NK-92 treated with Interleukin-12 subunit alpha and Interleukin-12 subunit beta, amount 100 ng/mL, for 24 hours (cell line): ENCODE measurements at places on chromosomes 4 and X.

GRCh38 chrX:44303119-44303518 is 40.4 kb downstream of the EFHC2 start:
- DNase-seq: no peak

- no peak for DNase-seq
Observed at GRCh38 chr4:153497988-153498967, 32.1 kb downstream of the TMEM131L start.

- no peak for DNase-seq
Observed at GRCh38 chr4:184477201-184477999, 3.0 kb upstream of the IRF2 start.

GRCh38 chrX:123570011-123570590 is 162.8 kb downstream of the THOC2 start:
- no peak for DNase-seq

GRCh38 chrX:52262195-52262546 is 77.5 kb downstream of the MAGED4 start:
- no peak for DNase-seq

DNA sequence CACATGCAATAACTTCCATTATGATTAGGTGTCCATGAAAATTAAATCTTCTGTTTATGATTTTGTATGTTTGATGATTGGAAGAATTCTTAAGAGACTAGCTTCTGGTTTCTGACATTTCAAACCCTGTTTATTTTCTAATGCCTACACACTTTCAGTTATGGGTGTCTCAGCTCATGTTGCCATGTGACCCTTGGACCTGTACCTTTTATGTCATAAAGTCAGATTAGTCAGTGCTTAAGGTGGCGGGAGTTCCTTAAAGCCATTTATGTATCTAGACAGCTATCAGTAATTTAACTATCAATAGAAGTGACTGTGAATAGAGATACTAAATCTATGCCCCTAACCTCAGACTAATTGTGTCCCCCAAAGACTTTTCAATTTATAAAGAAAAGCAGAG is 155.6 kb downstream of the GBA3 start:
- no peak for DNase-seq

- no peak for DNase-seq
Observed at GRCh38 chr4:76723373-76723772, 174.6 kb downstream of the SOWAHB start.

DNA sequence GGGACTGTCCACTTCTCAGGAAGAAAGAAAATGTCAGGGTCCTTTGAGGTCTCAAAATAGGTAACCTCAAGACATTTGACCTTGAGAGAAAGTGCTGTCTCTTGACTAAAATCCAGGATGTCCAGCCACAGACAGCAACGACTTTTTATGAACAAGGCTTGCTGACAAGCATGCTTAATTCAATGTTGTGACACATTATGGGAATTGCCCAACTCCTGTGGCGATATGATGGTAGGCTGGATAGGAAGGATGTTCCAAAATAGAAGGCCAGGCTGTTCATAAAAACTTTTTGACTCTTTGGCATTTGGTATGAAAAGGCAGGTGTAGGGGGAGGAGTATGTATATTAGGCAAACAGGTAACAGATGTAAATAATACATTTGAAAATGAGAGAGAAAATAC is 50.8 kb upstream of the EDNRA start:
- no peak for DNase-seq

- DNase-seq: no peak
Observed at GRCh38 chrX:46754586-46755061, 4.3 kb downstream of the SLC9A7 start.

DNA sequence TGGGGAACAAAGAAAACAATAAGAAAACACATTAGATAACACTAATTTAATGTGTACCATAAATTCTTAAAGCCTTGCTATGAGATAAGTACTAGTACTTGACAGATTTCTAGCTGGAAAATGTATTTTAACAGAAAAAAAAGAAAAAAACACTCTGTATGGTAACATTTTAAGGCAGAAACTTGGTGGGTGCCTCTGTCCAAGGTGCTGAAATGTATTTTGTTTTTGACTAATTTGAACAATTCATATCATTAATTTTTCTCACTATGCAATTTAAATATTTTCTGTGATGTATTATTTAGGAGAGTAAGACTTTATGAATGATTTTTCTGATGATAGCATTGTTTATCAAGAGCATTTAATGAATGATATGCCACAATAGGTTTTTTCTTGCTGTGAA is 107.5 kb downstream of the GABRG1 start:
- no peak for DNase-seq

DNA sequence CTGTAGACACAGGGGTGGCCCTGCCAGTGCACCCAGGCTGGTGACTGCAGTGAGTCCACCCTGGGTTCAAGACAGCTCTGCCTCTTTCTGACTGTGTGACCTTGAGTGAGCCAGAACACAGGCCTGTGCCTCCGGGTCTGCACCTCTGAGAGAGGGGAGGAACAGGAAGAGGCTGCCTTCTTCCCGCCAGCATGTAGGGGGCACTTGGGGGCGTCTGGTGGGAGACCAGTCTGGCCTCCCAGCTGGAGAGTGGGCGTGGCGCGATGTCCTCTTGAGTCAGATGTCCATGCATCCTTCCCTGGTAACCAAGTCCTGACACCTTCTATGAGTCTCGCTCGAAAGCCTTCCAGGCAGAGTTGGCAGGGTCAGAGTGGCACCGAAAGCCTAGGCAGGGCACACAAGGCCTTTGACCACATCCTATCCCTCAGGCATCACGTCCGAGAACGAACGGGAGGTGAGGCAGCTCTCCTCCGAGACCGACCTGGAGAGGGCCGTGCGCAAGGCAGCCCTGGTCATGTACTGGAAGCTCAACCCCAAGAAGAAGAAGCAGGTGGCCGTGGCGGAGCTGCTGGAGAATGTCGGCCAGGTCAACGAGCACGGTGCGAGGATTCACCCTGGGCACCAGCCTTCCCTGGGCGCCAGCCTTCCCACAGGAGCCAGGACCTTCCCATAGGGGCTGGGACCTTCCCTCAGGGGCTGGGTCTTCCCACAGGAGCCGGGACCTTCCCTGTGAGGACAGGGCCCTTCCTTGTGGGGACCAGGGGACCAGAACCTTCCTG is 21.3 kb downstream of the WFS1 start:
- no peak for DNase-seq

DNA sequence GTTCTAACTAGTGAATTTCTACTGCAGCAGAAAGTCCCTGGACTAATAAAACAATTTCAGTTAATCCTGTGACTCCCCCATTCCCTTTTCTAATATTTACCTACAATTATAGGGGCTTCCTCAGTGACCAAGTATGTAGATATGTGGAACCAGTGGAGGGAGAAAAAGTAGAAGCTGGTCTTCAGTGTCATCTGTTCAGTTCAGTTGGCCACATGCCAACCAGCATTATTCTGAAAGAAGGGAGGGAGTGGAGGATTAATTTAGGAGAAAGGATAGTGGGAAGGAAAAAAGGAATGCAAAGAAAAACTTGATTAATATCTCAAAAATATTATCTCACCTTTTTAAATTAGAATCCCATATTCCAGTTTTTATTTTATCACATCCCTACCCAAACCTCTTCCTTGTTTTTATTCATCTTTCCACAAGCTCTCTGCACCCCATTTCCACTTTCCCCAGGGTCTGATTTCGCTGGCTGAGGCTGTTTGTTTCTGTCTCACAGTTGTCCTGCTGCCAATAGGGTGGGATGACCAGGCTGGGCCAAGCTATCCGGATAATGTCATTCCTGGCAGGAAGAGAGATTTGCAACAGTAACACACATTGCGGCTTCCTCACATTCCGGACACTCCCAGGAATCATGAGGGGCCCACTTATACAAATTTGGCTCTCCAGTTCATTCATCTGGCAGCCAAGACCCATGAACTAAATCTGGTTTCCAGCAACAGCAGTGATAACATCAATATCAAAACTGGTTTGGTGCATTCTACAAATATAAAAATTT is 24.6 kb upstream of the ANTXR2 start:
- no peak for DNase-seq

DNA sequence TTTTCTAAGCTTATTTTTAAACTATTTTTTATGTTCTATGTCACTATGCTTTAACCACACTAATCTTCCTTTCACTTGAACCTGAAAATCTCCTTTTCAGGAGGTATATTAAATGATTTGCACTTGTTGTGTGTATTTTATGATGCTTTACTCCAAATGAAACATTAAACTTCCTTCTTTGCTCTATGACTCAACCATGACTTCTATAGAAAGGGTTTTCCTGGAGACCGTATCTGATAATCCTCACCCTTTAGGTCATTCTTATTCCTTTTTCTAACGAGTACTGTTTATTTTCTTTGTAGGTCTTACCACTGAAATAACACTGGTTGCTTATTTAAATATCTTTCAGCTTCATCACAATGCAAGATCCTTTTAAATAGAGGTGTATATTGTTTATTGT is 1163.2 kb downstream of the PCDH18 start:
- no peak for DNase-seq

- no peak for DNase-seq
Observed at GRCh38 chr4:54076673-54077072, 12.3 kb upstream of the CHIC2 start.

DNA sequence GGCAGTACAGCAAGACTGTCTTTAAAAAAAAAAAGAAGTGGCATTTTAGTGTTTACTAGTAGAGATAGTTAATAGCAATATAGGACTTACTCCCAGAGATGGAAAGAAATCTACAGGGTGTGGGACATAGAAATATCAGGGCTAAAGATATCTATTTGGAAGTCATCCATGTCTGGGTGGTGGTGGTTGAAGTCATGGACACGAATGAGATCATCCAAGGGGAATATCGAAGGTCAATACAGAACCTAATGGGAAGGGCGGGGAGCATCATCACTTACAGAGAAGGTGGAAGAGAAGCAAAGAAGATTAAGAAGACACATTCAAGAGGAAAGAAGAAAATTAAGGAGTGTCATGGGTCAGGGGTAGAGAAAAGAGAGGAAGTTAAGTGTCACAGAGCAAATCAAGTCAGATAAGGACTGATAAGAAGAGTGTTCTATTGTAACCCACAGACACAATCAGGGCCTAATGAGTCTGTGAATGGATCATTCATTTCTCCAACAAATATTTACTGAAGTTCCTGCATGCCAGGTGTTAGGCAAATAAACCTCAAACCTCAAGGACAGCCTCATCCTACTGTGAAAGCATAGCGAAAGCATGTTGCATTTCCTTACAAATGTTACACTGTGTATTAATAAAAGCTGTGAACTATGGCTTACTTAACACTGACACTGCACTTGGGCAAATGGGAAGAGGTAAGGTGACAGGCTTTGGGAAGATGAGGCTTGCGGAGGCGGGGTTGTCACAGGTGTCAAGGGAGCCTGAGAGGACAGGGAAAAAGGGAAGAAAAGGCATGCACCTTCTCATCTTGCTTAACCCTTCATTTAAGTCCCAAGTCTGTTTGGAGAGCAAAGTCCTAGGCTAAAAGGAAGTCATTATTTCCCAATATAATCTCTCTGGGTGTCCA is 65.3 kb downstream of the ELOVL6 start:
- no peak for DNase-seq
